ENCODE measurements at places on chromosomes 16 and 17. TPM values are rescaled to one million over a fixed set of nuclear protein-coding genes. Genes with fewer than 3 reads are reported as not detected.

Gene C17orf67
- 0.79 TPM for total RNA-seq

Gene RRAD
- total RNA-seq, result 2.8 TPM

Gene METRNL
- 83.2 TPM for total RNA-seq

Gene ULK2
- total RNA-seq, result 26.8 TPM

Gene PDIA2
- 1.1 TPM for total RNA-seq

Gene HOXB3
- total RNA-seq, result 8.4 TPM

Gene DYNLL2
- 16.1 TPM for total RNA-seq

Gene AHSP
- 111 TPM for total RNA-seq

Gene SERPINF2
- 0.39 TPM for total RNA-seq

Gene RBFOX1
- total RNA-seq, result 4.8 TPM

Gene IL21R
- 0.39 TPM for total RNA-seq

Gene SLC16A13
- total RNA-seq, result 0.69 TPM

Gene MT1E
- 13.8 TPM for total RNA-seq

Gene MEFV
- 1.8 TPM for total RNA-seq

Gene SOCS1
- 7.2 TPM for total RNA-seq

Gene LRRC46
- 0.10 TPM for total RNA-seq
